Naive thymus-derived CD8-positive, alpha-beta T cell (primary cell): ENCODE measurements at places on chromosomes 2 and 18. TPM values are rescaled to one million over a fixed set of nuclear protein-coding genes. Genes with fewer than 3 reads are reported as not detected.

DNA sequence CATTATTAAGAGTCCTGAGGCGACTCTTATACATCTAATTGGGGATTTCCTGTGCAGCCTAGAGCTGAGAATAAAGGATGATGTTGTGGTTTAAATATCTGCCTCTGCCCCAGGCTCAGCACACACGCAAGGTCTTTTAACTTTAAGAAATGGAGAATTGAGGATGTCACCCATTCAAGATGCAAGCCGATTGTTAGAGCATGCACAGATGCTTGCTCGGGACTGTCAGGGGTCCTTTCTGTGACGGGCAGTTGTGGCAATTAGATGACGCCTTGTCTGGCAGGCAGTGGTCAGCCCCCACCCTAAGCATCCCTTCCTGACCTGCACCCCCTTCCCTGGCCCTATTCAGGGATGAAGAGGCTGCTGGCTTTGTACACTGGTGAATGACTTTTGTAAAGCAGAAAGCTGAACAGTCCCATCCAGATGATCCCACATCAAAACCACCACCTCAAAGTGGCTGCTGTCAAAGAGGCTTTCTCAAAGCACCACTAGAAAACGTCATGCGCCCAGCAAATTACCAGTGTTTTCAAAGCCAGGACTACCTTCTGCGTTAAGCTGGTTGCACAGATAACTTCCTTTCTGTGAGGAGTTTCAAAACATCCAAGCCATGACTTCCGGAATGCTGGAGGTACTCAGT is 23.7 kb downstream of the FAM178B start:
- DNase-seq: peak; percentile 97

The ERMN gene
- 4.8 TPM for total RNA-seq

DNA sequence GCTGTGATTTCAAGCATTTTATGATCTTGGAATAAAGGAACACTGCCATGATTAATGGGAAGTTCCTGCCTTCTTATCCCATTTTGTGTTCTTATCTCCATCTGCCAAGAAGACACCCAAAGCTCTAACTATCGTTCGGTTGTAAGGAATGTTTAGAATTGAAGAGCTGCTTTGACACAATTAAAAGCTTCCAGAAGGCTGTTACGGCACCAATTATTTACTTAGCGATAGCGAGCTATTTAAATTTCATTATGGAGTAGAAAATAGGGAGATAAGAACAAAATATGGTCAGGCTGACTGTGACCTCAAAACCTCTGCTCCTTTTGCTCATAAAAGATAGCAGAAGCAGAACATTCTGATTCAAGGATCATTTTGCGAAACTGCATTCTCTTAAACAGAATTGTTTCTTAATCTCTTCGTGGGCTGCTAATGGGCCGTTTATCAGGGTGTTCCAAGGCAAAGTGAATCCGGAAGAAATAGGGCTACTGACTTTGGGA is 101.6 kb downstream of the SLC4A3 start:
- DNase-seq: no peak

The NT5C1B gene
- not detected for total RNA-seq

The TEX44 gene
- not detected for total RNA-seq

DNA sequence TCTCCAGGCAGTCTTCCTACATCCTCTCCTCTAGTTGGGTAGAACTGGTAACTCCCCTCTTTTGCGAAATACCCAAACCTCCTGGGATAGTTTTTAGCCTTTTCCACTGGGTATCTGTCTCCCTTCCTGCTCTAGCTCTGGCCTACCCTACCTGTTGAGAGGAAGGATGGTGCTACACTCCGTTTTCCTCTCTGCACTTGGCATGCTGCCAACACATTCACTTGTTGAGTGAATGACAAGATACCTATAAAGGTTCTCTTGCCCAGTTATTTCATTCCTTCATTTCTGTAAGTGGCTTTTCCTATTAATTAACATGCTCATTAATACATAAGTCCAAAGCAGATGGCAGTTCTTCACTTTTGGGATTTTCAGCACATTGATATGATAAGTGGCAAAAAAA is 293.8 kb downstream of the CNTNAP5 start:
- DNase-seq: no peak
